ENCODE measurements at places on chromosomes 4 and X.

GRCh38 chrX:109774706-109775105 lies 41.6 kb upstream of the ACSL4 start:
- no peak for DNase-seq

- DNase-seq = no peak
Observed at GRCh38 chr4:10925996-10926395, 241.4 kb upstream of the CLNK start.

GRCh38 chr4:157882901-157883300 lies 289.9 kb downstream of the GASK1B start:
- no peak for DNase-seq

GRCh38 chr4:24999392-25000089 lies 31.2 kb downstream of the LGI2 start:
- DNase-seq = no peak

DNA sequence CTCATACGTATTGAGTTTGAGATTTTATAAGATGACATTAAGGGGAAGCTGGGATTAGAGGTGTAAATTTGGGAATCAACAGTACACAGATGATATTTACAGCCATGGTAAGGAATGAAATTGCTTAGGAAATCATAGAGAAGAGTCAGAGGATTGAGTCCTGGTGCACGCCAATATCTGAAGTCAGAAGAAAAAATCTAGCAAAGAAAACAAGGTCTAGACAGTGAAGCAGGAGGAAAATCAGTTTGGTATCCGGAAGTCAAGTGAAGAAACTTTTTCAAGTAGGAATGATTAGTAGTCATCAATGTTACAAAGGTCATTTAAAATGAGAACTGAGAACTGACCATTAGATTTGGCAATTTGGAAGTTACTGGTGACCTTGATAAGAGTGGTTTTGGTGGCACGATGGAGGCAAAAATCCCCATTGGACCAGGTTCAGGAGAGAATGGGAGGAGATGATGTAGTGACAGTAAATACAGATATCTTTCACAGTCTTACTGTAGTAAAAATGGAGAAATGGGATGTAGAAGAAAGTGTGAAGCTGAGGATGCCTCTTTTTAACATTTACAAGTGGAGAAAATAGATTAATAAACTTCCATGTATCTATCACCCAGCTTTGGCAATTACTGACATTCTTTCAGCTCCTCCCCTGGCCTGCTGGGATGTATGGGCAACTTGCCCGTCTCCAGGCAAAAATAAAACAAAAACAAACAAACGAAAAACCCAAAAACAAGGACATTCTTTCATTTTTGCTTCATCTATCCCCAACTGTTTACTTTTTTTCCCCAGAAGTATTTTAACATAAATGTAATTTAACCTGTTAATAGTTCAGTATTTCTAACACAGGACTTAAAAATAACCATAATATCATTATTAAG lies 11.4 kb upstream of the GPR34 start:
- DNase-seq = no peak

GRCh38 chr4:156038772-156039171 lies 85.1 kb upstream of the CTSO start:
- no peak for DNase-seq

DNA sequence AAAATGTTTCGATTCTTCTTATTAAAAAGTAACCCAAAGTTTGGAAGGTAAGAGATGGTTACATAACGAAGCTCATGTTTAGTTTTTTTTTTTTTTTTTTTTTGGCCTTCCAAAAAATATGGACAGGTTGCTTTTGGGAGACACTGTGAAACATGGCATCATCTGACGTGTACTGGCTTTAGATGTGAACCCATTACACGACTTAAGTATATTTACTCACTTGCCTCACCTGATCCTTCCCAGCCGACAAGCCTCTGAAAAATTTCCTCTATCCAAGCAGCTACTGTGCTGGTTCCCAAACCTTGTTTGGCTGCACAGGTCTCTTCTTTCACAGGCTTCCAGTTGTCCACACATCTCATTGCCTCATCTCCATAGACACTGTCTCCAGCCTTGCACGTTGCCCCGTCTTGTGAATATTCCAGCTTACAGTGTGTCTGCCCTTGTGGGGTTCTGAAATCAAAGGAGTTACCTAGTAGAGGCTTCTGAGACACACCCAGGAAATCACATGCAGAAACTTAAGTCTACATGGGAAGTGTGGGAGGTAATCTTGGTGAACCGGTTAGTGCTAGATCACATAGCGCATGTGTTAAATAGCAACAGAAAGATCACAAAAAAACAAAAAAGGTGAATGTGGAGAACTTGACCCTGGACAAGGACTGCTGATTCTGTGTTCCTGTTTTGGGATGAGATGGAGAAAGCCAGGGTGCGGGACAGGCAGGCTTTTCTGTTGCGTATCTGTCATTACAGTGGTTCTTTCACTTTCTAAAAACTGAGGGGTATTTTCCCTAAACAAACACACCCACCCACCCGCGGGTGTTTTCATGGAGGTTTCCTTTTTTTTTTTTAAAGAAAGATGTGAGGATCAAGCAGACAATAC lies 328.6 kb downstream of the ARHGAP10 start:
- no peak for DNase-seq

DNA sequence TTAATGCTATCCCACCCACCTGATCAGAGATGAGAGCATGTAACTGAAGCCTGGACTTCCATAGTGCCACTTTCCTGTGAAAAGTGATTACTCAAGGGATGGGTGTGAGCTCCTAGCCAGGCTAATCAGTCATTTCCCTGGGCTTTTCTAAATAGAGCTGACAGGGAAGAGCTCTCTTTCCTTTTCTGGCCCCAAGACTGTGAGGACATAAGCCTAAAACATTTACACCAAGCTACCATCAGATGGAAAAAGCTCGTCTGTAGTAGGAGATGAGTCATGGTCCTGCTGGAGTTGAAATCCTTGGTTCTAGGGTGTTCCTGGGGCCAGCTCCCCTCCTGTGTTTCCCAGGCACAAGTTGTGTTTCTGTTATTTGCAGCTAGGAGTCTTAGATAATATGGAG lies 52.4 kb upstream of the NDP start:
- no peak for DNase-seq

GRCh38 chr4:123701131-123701575 lies 304.6 kb downstream of the SPRY1 start:
- DNase-seq = no peak

All from iPS-NIHi11 (cell line).